AG10803 (cell line): ENCODE measurements at places on chromosomes 7 and 10.

DNA sequence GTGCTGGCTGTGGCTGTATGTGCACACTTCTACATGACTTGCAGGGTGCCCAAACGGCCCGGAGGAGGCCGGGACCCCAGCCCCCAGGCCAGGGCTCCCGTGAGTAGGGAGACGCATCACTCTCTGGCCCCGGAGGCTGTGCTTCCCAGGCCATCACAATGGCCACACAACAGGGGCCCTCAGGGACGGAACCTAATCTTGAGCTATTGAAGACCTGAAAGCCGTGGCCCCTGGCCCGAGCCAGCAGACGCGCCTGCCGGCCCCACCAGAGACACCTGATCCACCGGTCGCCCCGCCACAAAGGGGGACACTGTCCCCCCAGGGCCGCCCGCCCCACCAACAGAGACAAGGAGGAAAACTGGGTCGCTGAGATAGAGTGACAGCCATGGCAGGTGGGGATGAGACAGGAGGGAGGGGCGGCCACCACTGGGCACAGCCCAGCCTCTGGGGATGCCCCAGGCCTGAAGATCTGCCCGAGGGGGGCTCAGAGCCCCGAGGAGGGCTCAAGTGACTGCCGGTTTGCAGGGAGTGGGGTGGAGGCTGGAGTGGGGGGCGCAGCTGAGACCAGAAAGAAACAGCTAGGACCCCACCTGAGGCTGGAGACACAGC, 10.2 kb upstream of the LFNG start:
- DNase-seq: no peak

GRCh38 chr7:45599851-45600706, 25.9 kb downstream of the ADCY1 start:
- DNase-seq: no peak

DNA sequence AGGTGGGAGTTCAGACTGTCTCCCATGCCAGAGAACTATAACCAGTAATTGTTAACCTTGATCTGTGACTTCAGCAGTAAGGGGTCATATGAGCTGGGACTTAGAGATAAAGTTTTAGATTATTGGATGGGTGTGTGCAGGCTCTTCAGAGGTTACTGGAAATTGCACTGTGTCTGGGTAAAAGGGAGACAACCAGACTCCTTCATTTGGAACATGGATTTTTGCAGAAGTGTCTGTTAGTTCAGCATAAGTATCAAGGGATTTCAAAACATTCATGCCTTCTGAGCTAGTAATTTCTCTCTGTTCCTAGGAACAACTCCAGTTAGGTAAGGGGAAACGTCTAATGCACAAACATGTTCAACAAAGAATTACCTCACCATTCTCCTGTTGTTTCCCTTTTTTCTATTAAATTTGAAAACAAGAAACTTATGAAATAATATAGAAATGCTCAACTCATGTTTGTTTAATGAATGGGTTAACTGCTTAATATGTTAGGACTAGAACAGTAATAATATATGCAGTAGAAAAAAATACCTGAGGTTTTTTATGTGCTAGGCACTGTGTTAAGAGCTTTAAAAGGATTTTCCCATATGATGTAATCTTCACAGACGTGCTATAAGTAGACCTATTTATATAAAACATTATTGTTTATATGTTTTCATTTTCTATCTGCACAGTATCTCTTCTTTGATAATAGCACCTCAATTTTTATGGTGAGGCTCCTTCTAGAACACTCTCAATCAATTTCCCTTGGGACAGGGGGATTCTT, 233.0 kb downstream of the CACNA2D1 start:
- peak; percentile 49 for DNase-seq

DNA sequence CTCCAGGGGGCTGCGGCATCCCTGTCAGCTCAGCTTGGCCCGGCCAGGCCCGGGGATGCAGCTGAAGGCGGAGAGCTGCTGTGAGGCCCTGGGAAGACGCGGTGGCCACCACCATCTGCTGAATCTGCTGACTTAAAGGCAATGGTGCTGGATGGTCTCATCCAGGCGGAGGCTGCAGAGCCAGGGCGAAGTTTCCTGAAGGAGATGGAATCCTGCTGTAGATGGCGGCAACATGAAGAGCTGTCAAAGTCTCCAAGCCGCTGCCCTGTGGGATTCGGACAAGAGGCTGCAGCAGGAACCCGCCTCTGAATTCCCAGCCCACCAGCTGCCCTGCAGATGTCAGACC, 200.1 kb downstream of the PTPRN2 start:
- DNase-seq: no peak

DNA sequence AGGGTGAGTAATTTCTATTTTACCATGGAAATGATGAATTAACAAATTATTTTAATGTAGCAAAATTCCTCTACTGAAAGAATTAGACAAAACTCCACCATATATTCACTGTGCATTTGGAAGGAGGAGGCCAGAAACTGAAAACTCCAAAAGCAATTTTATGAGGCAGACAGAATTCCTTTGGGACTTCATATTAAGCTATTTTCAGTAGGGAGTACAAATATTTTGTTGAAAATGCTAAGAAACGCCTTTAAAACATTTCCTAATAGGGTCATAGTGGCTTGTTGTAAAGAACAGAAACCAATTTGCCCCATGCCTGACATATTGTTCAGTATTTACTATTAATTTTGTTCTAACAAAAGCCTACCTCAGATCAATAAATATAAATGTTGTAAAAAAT, 117.8 kb downstream of the TES start:
- peak; percentile 56 for DNase-seq

- no peak for DNase-seq
Observed at GRCh38 chr7:36852017-36852416, 127.7 kb upstream of the AOAH start.

DNA sequence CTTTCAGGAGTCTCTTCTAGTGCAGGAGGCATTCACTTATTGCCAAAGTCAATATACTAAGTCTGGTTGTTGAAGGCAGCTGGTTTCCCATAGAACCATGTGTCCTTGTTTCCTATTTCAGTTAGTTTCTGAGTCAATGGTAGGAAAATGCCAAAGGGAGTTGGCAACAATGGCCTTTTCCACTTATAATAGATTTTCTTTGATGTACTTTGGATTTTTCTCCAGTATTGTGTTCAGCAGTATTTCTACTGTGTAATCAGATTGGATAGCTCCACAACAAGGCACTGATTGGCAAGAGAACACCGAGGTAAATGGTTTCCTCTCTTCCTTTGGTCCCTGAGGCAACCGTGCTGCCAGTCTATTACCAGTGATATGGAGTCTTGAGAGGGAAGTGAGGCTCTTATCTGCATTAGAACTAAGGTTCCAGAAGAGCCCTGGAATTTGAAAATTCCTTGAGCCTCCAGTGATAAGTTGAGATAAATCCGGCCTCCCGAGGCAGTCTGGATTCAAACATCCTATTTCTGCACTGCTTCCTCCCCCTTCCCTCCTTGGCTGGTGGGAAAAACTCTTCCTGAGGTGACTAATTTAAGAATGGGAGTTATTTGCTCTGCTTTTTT, 7.9 kb upstream of the SEPTIN7 start:
- DNase-seq: no peak

DNA sequence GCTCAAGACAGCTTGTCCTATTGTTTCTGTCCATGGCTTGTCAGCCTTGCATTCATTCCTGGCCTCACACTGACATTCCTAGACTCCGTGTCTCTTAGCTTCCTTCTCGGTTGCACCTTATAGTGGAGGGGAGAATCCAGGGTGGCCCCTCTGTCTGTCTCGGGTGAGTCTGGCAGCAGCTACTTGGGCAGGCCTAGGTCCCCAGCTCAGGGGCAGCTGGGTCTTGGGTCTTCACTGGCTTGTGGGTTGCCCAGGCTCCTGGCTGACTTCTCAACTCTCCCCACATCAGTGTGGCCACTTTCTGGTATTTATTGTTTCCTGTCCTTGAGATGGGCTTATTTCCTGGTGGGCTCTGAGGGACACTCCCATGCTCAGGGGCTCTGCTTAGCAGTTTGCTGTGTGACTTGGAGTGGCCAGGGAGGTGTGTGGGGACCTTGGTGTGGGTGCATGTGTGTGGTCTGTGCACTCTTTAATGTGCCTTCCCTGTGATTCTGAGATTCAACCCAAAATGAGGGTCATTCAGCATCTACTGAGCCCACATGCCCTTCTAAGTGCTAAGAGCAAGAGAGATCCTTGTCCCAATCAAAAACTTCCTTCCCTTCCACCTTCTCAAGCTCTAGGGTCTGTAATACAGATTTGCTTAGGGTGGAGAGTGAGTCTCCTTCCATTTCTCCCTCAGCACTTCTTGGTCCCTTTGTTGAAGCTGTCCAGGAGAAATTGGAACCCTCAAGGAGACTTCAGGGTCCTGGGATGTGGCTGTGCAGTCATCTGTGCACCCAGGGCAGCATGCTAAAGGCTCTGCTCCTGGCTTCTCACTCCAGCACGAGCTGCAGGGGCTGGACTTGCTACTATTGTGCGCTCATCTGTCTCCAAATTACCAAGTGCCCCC, 20.1 kb downstream of the UPP1 start:
- no peak for DNase-seq

DNA sequence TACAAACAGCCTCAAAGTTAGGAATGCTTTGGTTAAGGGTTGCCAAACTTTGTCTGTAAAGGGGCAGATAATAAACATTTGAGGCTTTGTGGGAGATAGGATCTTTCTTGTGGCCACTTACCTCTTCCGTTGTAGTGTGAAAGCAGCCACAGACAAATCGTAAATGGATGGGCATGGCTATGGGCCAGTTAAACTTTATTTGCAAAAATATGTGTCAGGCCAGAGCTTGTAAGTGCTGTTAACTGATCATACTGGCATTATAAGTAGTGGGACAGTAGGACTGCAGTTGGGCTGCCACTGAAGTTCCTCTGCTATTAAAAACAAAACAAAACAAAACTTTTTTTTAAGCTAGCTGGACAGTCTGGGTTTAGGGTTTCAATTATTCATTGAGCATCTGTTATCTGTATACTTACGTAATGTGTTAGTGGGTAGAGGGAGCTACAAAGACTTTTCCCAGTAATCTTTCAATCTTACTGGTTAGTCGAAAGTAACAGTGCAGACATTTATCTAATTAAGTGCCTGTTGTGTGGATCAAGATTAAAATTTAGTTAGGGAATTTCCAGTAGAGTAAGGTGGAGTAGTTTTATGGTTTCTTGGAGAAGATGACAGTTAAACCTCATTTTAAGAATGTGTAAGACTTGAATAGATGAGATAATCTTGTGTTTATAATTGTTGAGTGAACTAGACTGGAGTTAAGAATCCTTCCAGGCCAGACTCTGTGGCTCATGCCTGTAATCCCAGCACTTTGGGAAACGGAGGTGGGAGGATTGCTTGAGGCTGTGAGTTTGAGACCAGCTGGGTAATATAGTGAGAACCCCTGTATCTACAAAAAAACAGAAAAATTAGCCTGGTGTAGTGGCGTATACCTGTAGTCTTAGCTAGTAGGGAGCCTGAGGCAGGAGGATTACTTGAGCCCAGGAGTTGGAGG, 100.1 kb downstream of the BTRC start:
- DNase-seq: no peak
